Right atrium auricular region (tissue), 2 donors: ENCODE measurements at places on chromosomes 5 and 9. TPM values are rescaled to one million over a fixed set of nuclear protein-coding genes. Genes with fewer than 3 reads are reported as not detected.

DNA sequence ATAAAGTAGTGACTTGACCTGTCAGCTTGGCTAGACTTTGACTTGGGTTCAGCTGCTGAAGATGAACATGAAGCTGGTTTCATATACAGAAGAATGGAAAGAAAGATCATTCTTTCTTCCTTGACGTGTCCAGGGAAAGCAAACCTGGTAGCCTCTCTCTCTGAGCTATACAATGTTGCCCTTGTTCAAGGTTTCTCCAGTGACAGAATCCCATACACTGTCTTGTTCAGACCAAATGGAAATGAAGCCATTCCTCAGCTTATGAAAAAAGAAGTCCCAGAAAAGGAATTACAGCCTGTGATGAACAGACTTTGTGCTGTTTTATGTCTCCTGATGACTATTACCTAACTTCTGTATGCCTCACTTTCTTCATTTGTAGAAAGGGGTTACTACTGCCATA, 349.8 kb upstream of the KLF4 start:
- no peak for DNase-seq
- no peak overlapping the region for H3K4me3 ChIP-seq
- no peak overlapping the region for H3K27ac ChIP-seq
- no peaks in the 10 kb centered on the region for H3K27me3 ChIP-seq

Gene GBA2
- 76.3 TPM for total RNA-seq

DNA sequence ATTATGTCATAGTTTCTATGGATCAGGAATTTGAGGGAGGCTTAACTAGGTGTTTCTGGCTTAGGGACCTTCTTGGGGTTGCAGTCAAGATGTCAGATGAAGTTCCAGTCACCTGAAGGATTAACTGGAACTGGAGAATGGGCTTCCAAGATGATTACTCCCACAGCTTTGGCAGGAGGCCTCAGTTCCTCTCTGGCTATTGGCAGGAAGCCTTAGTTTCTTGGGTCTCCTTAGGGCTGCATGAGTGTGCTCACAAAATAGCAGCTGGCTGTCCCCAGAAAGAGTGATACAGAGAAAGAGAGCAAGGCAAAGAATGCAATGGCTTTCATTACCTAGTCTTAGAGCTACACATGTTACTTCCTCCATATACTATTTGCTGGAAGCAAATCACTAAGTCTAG, 138.1 kb upstream of the TLE4 start:
- H3K27ac ChIP-seq = no peak overlapping the region
- no peak overlapping the region for H3K4me3 ChIP-seq
- no peaks in the 10 kb centered on the region for H3K27me3 ChIP-seq
- H3K4me1 ChIP-seq = no peaks in the 10 kb centered on the region
- DNase-seq = no peak
- no peaks in the 10 kb centered on the region for H3K36me3 ChIP-seq

Gene ZBTB6
- total RNA-seq = 6.3 TPM

DNA sequence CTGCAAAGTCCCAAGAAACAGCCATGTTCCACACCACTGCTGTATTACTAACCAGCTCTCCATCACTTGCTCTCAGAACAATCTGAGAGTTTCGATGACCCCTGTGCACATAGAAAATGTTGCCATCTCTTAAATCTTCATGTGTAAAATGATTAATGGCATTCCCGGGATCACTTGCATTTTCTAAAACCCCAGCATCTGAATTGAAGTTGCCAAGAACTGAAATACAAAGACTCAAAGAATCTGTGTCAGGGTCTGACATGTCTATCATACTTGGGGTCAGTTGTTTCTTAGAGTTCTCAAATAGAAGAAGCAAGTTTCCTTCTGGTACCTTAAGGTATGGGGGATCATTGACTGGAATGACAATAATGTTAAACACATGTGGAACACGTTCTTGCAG, 115.1 kb downstream of the ESM1 start:
- no peaks in the 10 kb centered on the region for H3K36me3 ChIP-seq
- H3K4me3 ChIP-seq = no peak overlapping the region
- H3K4me1 ChIP-seq = no peaks in the 10 kb centered on the region
- no peaks in the 10 kb centered on the region for H3K27me3 ChIP-seq
- DNase-seq = no peak

DNA sequence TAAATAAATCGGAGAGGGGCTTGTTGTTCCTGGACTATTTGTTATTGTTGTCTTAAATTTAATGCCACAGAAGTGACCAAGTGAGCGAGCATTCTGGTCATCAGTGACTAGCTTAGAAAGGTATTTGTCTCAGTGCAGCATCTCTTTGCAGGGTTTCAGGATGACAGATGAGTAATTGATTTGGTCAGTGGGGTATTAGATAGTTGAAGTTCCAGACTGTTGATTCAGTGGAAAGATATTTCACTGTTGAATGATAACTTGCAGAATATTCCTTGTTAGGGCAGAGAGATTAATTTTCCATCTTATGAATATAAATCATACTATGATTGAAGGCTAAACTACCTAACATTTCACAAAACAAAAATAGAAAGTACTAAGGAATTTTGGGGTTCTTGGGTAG, 122.4 kb downstream of the TRIO start:
- H3K36me3 ChIP-seq = no peaks in the 10 kb centered on the region
- peaks cover 58% of the 10 kb centered on the region for H3K4me1 ChIP-seq
- no peak overlapping the region for H3K4me3 ChIP-seq
- H3K27ac ChIP-seq = no peak overlapping the region

DNA sequence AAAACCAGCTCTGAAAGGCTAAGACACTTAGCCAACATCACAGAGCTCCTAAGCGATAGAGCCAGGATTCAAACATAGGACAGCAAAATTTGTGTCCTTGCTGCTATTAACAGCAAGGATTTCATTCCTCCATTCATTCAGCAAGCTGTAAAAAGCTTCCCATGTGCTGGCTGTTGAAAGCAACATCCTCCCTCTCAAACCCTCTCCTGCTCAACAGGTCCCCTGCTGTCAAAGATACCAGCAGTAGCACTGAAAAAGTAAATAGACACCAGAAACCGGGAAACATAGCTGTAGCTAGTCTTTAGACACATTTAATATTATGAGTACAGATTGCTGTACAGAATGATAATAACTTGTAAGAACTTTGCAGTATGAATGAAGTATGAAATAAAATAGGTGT, 52.6 kb upstream of the ADAMTSL1 start:
- no peak overlapping the region for H3K4me3 ChIP-seq
- no peaks in the 10 kb centered on the region for H3K27me3 ChIP-seq
- no peak overlapping the region for H3K27ac ChIP-seq
- no peaks in the 10 kb centered on the region for H3K4me1 ChIP-seq

GRCh38 chr5:141806626-141807025, 71.6 kb downstream of the PCDH1 start:
- no peaks in the 10 kb centered on the region for H3K36me3 ChIP-seq
- no peaks in the 10 kb centered on the region for H3K27me3 ChIP-seq
- no peaks in the 10 kb centered on the region for H3K4me1 ChIP-seq

DNA sequence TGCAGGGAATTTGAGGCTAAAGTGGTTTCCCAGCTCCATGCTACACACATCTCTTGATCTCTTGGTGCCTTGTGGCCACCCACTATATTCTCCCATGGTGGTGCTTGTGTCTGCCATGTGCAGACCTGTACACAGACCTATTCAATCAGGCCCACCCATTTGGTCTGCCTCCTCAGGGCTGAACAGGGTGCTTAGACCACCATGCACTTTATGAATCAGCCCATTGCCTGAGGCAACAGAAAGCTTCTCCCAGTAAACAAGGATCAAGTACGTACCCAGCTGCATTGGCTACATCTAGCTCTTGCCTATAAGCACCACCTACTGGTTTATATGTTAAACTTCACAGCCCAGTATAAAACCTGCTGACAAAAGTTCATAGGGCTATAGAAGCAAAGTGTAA, 664.3 kb upstream of the EDIL3 start:
- H3K4me3 ChIP-seq = no peak overlapping the region
- H3K36me3 ChIP-seq = no peaks in the 10 kb centered on the region
- H3K27me3 ChIP-seq = no peaks in the 10 kb centered on the region
- no peak for DNase-seq
- no peaks in the 10 kb centered on the region for H3K4me1 ChIP-seq

Gene HMCN2
- 1.3 TPM for total RNA-seq

DNA sequence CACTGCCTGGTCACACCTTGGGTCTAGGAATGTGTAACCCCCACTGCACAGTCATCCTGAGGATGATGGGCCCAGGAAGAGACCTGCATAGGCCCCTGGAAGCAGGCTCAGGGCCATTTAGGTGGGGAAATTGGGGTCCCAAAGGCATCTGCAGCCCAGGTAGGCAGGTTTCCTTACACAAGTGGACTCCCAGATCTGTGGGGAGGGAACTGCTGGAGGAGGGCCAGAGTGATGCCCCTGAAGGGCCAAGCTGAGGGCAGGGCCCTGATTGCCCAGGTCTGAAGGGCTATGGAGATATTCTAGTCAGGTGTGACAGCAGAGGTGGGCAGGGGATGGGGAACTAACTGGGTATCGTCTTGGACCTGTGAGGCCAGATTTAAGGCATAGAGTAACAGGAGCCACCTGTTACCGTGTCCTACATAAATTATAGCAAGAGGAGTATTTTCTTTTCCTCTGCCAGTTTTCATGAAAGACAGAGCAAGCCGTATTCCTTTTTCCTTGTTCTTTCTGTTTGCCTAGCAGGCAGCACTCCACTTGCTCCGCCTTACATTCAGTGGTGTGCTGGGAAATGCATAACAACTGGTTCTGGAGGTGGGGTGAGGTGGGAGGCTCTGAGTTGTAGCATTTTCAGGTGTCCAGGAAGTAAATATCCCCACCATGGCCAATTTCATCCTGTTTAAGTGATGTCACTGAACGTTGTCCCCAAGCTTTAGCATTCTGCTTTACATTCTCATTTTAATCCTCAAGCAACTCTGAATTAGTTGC, 41.3 kb downstream of the PPARGC1B start:
- no peak overlapping the region for H3K4me3 ChIP-seq
- no peaks in the 10 kb centered on the region for H3K4me1 ChIP-seq
- H3K27me3 ChIP-seq = no peaks in the 10 kb centered on the region
- DNase-seq = no peak

Gene PRSS3
- not detected for total RNA-seq

DNA sequence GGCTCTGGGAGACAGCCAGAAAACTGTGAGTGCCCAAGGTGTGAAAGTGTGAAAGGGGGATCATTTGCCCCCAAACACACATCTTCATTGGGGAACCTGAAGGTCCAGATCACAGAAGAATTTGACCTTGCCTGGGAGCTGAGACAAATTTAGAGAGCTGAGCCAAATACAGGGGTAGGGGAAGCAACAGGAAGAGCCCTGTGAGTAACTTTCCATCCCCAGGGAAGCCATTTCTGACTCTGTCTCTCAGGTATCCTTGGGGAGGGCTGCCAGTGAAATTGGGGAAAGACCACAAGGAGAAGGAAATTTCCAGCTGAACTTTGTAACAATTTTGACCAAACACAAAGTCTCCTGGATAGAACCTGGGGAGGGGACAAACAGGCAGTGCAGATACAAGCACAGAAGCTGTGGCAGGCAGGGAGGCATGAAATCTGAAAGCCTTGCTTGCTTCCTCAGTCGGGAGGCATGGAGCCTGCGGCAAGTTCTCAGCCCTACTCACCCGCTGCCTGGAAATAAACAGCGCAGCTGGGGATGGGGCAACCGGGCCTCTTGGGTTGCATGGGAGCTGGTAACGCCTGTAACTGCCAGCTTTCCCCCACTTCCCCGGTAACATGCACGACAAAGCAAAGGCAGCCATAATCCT, 31.5 kb upstream of the ZCCHC9 start:
- DNase-seq = no peak
- H3K4me3 ChIP-seq = no peak overlapping the region
- peaks cover 66% of the 10 kb centered on the region for H3K36me3 ChIP-seq
- H3K4me1 ChIP-seq = no peaks in the 10 kb centered on the region
- no peaks in the 10 kb centered on the region for H3K27me3 ChIP-seq
- no peak overlapping the region for H3K27ac ChIP-seq

DNA sequence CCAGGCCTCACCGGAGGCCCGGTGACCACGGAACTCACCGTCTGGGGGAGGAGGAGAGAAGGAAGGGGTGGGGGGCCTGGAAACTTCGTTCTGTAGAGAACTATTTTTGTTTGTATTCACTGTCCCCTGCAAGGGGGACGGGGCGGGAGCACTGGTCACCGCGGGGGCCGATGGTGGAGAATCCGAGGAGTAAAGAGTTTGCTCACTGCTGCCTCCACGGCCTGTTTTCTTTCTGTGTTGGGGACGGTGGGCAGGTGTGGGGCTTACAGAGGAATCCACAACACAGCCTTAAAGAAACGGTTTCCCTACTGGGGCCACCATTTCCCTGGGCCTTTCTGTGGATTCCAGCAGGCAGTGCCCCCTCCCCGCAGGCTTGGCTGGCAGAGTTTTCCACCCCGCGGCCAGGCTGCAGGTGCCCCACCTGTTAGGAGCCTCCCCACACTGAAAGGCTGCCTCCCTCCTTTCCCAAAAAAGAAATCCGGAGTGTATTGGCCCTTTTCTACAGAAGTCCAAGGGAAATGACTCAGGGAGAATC, 80.8 kb downstream of the NTNG2 start:
- no peaks in the 10 kb centered on the region for H3K27me3 ChIP-seq
- peak overlapping the region; percentile 67 for H3K4me3 ChIP-seq
- peak overlapping the region; percentile 32 for H3K27ac ChIP-seq
- H3K4me1 ChIP-seq = no peaks in the 10 kb centered on the region

Gene ZBTB34
- total RNA-seq = 6.2 TPM

Gene SLCO6A1
- total RNA-seq = not detected

- H3K4me3 ChIP-seq = no peak overlapping the region
- H3K27me3 ChIP-seq = no peaks in the 10 kb centered on the region
- no peaks in the 10 kb centered on the region for H3K4me1 ChIP-seq
- no peaks in the 10 kb centered on the region for H3K36me3 ChIP-seq
- DNase-seq = no peak
These were observed 199.6 kb downstream of the SYK start for GRCh38 chr9:91001146-91001611.

Gene ABLIM3
- total RNA-seq = 145 TPM

DNA sequence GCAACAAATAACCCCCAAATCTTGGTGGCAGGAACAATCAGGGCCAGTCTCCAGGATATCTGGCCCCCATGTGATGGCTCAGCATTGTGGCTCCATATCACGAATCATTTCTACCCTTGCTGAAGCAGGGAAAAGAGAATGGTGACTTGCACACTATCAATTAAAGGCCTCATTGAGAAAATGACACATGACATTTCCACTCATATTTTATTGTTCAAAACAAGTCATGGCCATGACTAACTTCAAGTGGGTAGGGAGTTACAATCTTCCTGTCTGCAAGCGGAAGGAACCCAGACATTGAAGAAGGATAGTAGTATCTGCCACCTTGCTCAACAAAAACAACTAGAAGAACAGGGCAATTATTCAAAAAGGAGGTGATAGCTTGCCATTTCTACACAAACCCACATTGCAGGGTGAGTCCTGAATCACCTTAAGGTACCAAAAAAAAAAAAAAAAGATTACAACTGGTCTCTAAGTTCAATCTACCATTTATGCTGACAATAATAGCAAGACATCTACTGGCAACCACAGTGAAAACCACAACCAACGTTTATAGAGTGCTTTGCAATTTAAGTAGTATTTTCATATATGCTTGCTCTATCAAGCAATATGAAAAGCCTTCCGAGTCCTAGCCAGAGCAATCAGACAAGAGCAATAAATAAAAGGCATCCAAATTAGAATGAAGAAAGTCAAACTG, 186.7 kb upstream of the DAPK1 start:
- H3K4me1 ChIP-seq = no peaks in the 10 kb centered on the region
- no peaks in the 10 kb centered on the region for H3K36me3 ChIP-seq
- DNase-seq = no peak
- no peaks in the 10 kb centered on the region for H3K27me3 ChIP-seq
- H3K27ac ChIP-seq = no peak overlapping the region

- H3K27ac ChIP-seq = no peak overlapping the region
- no peaks in the 10 kb centered on the region for H3K27me3 ChIP-seq
- no peaks in the 10 kb centered on the region for H3K36me3 ChIP-seq
- H3K4me3 ChIP-seq = no peak overlapping the region
These were observed 214.1 kb upstream of the VLDLR start for GRCh38 chr9:2407450-2407849.

GRCh38 chr9:114282926-114283325, 40.0 kb upstream of the ORM1 start:
- H3K4me3 ChIP-seq = no peak overlapping the region
- no peaks in the 10 kb centered on the region for H3K27me3 ChIP-seq
- no peaks in the 10 kb centered on the region for H3K4me1 ChIP-seq
